ENCODE measurements at places on chromosomes 12 and 14. TPM values are rescaled to one million over a fixed set of nuclear protein-coding genes. Genes with fewer than 3 reads are reported as not detected.

Gene TMCC3
- 23.2 TPM for polyA plus RNA-seq

Gene PPP4R4
- 0.22 TPM for polyA plus RNA-seq

Gene SLC35F4
- 0.17 TPM for polyA plus RNA-seq

Gene SERPINA10
- polyA plus RNA-seq = not detected

Gene LRIG3
- polyA plus RNA-seq = 29.2 TPM

DNA sequence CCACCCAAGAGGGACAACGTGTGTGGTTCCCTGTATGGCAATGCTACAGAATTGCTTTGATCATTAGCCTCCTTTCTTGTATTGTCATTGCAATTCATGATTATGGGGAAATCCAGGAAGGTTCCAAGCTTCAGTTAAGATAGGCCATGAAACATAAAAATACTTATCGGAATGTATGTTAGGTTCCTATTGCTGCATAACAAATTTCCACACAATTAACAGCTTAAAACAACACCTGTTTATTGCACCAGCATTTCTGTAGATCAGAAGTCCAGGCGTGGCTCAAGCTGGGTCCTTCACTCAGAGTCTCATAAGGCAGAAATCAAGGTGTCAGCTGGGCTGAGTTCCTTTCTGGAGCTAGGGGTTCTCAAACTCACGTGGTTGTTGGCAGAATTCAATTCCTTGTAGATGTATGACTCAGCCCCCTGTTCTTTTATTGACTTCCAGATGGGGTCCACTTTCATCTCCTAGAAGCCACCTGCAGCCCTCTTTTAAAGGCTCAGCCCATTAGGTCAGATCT is 365.6 kb upstream of the TMPO start:
- DNase-seq = no peak

DNA sequence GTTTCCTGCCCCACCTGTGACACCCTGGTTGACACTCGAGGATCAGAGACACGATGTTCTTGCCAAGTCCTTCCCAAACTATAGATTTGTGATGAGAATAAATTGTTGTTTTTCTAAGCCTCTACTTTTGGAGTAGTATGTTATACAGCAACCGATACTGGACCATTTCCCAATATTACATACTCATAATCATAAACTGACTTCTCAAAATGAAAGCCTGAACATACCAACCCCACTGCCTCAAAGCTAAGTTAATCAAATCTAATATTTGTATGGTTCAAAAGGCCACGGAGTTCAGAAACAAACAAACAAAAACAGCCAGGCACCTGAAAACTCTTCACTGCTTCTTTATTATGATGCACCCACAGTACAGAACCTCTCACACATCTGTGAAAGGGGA is 52.3 kb upstream of the GPHB5 start:
- DNase-seq = no peak

- no peak for DNase-seq
These were observed 128.6 kb upstream of the PLEKHG7 start for GRCh38 chr12:92574051-92574783.

DNA sequence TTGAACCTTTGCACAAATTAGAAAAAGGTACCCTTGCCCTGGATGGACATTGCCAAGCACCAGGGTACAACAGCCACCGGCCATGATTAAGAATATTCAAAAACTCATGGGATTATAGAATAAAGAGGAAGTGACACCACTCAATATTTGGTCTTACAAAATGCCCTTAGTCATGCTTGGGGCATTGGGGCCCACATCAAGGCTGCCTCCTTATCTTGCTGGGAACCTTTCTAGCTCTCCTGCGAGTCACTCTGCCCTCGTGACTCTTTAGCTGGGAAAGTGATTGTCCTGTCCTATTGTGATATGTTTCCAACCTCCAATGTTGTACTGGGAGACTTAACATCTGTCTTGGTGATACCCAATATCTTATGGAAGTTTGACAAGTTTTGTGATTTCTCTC is 57.8 kb downstream of the GTF2A1 start:
- no peak for DNase-seq

DNA sequence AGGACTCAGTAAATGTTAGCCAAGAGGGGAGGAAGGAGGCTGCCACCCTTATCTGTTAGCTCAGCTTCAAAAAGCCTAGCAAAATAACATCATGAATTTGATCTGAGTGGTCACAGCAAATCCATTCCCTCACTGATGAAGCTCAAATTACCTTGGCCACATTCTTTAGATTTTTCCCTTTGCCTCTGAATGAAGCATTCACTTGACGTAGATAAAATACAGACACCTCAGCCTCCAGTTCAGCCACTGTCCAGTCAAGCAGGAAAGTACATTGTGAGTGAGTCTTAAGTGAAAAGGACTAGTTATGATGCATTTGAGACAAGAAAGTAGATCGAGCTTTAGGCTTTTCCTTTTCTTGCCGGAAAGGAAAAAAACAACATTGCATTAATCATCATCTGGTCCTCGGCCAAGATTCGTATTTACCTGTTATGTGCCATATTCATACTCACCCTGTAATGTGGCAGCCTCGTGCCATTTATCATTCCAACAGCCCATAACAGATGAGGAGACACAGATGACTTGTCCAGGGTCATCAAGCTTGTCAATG is 146.5 kb downstream of the ETV6 start:
- DNase-seq = no peak

GRCh38 chr14:51202914-51203665 is 37.0 kb upstream of the TMX1 start:
- no peak for DNase-seq

- DNase-seq = no peak
These were observed 137.6 kb downstream of the GRIN2B start for GRCh38 chr12:13843841-13844240.

- DNase-seq = no peak
These were observed 501.2 kb downstream of the GALC start for GRCh38 chr14:87491816-87492215.

All from hindlimb muscle (tissue), 1 donor.